Calu3 (cell line): ENCODE measurements at places on chromosomes 6 and 20.

- DNase-seq = no peak
These were observed 63.9 kb downstream of the FARS2 start for GRCh38 chr6:5325173-5325572.

DNA sequence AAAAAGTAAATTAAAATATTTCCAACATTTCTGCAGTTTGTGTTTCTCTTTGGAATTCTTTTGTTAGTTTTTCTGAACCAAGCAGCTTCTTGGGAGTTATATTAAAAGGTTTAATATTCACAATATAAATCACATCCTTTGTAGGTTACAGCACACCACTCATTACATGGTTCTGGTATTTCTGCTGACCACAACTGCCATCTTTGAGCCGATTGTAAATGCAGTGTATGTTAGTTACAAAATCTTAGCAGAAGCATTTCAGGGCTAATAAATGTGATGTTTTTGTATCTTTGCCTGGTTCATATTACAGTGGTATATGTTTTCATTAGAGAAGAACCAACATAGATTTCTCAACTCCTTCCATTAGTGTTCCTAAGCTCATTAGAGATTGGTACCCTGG lies 19.1 kb upstream of the TSHZ2 start:
- no peak for DNase-seq

DNA sequence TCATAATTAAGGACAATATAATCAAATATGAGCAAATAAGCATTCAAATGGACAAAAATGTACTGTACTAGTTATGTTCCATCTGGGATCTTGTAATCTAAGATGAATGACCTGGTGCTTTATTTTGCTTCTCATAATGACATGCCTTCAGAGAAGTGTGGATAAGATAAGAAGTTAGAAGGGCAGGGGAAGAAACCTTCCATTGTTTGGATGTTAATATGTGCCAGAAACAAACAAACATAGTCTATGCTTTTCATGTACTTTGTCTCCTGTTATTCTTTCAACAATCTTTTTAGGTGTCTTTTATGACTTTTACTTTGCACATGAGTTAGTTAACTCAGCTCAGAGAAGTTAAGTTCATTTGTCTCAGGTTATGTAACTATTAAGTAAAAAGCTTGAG lies 511.5 kb upstream of the SOX4 start:
- no peak for DNase-seq

- DNase-seq = no peak
These were observed 6.4 kb upstream of the ZNF217 start for GRCh38 chr20:53599910-53600632.

- no peak for DNase-seq
These were observed 6.2 kb upstream of the CD93 start for GRCh38 chr20:23092384-23092756.

DNA sequence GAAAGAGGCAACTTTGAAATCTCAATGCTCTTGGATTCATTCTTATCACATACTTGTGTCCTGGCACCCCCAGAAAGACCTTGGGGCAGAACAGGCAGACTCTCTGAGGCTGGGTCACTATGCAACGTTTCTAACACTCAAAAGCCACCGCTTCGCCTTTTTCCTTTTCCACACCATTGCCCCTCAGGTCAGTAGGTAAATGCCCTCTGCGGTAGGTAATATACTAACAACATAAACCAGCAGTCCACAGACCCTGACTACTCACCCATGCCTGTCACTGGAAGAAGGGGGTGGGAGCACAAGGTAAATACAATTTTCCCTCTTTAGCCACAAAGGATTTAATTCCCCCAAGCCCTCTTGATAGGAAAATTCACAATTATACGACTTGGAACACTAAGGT lies 6.5 kb upstream of the SPTLC3 start:
- DNase-seq = no peak

DNA sequence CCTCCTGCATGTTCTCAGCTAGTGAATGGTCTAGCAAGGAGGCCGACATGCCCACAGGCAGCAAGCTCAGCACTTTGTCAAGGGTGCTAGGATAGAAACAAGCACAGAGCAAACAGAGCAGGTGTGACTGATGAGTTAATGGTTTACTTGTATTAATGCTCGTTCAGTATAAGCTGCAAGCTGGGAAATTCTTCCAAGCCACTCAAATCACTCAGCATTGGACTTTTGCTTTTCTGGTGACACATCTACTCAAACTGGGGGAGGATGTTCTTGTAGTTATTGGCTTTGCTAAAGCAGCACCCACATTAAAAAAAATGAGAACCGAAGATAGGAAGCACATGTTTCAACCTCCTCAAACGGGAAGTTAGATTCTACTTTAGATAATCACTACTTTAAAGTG lies 43.1 kb upstream of the NEDD9 start:
- DNase-seq = peak; percentile 57

DNA sequence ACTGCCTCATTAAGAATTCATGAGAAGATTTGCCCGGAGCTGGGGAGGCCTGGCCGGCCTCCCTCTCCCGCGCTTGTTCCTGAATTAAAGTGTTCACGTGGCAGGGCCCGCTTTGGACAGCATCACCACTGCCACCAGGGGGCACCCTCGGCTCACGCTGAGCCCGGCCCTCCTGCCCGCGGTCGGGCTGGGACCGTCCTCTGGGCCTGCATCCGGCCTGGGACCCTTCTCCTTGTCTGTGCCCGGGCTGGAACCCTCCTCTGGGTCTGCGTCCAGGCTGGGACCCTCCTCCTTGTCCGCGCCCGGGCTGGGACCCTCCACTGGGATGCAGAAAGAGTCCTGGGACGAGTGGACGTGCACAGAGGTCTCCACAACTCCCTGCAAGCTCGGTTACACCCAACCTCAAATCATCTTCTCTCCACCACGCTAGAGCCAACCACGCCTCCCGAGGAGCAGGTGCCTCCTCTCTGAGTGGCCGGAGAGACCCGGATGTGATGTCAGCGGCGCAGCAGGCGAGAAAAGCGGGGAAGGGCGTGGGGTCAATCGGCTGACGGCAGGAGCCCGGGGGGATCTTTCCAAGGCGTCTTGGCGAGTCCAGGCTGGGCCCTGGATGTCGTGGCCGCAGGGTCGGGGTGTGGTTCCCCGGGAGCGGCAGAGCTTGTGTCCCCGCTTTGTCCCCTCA lies 50.9 kb upstream of the DACT2 start:
- DNase-seq = peak; percentile 90

GRCh38 chr20:48709058-48709691 lies 118.6 kb downstream of the PREX1 start:
- no peak for DNase-seq

DNA sequence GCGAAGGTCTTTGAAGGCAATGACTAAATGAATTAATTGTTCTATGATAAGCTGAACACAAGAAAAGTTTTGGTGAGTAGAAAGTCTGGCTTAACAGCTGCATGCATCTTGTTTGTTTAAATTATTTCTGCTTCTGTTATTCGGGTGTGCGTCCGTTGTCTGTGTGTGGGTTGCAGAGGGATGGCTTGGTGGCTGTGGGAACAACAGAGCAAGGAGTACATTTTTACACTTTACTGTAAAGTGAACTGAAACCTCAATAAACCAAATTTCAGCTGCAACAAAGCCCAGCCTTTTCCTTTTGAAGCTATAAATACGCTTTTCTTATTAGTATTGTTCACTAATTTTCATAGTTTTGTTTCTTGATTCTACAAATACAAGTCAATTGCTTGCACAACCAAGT lies 3.5 kb upstream of the LAMP5 start:
- DNase-seq = no peak

- DNase-seq = no peak
These were observed 28.1 kb upstream of the SOX4 start for GRCh38 chr6:21565431-21565830.

DNA sequence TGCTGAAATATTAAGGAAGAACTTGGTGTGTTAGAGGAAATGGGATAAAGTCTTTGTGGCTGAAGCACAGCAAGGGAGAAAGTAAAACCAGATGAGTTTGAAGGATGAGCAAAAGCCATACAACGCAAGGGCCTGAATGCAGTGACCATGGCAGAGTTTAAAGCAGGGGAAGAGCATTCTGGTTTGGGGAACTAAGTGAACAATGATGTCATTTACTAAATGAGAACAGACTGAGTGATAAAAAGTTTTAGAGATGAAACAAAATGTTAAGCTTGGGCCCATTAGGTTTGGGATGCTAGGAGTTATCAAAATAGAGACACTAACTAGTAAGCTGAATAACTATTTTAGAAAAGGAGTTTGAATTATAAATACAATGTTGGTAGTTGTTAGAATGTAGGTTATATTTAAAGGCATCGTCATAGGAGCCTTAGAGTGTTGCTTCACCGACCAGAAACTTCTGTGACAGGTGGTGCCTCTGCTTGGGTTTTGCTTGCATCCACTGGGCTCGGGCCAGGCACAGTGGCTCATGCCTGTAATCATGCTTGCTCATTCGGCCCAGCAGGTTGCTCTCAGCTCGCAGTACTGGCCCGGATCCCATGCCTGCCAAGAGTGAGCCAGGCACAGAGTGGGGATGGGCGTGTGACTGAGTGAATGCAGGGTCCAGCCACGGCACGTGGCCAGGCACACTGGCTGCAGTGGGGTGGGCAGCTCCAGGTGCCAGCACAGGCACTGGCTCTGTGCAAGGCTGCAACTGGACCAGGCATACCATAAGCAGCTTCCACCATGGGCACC lies 37.4 kb upstream of the OPRM1 start:
- DNase-seq = no peak

DNA sequence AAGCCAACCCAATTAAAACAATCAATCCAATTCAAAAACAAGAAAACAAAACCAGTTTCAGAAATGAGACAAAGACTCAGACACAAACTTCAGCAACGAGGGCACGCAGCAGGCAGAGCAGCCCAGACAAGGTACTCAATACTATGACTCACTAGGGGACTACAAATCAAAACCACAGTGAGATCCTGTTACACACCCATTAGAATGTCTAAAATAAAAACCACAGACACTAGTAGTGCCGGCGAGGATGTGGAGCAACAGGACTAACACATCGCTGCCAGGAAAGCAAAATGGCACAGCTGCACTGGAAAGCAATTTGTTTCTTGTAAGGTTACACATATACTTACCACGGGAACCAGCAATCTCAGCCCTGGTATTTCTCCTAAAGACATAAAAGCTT lies 28.4 kb upstream of the MAS1L start:
- peak; percentile 65 for DNase-seq

GRCh38 chr6:11163932-11164331 lies 52.4 kb upstream of the ERVFRD-1 start:
- no peak for DNase-seq

DNA sequence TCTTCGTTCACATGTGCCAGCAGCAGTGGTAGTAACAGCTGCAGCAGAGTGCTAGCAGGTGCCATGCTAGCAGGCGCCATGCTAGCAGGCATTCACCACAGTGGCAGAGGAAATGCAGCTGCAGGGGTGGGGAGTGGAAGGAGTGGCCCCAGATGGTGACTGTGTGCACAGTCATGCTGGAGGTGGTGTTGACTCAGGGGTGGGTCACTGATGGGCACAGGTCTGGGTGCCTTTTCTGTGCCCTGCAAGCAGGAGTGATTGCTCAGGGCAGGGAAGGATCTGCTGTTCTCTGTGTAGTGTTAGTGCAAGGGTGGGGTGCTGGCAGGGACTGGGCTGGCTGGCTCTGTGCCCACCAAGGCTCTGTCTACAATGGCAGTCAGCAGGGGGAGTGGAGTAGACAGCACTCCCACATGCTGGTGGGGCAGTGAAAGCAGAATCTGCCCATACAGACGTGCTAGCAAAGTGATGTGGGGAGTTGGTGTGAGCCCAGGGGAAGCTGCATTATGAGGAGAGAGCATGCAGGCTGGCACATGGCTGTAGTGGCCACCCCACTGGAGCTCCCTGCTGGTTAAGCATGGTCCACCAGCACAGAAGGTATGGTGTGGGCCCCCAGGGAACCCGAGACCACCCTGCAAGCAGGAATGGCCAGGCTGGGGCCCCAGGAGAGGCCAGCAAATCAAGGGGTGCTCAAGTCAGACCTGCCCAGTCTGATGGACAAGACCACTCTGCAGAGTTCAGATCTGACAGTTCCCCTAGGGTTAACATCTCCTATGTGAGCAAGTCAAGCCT lies 11.4 kb upstream of the TSPYL4 start:
- DNase-seq = no peak

DNA sequence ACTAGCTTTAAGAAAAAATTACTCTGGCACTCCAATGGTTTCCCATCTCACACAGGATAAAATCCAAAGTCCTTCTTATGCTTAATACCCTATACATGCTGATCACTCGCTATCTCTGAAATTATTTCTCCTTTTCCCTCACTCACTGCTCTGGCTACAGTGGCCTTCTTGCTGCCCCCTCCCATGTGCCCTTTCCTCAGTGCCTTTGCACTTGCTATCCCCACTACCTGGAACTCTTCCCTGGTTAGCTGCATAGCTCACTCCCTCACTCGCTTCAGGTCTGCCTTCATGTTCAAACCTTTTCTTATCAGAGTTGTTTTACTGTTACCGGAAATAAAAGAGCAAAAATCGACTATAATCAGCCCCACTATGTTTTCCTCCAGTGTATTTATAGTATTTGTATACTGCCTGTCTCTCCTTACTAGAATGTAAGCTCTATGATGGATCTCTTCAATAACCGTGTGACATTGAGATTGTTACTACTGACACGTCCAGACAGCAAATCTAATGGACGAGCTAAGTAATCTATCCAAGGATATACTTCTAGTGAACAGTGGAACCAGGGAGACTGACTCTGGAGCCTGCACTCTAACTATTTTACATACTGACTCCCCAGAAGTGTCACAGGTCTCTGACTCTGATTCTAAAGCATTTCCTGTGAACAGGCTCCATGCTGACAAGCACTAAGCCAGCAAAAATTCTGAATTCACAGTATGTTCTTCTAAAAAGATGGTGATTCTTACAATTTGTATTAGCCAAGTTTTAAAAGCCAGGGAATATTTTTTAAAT lies 25.1 kb downstream of the FKBP5 start:
- DNase-seq = no peak

- peak; percentile 53 for DNase-seq
These were observed at the start of gene BEND6 for GRCh38 chr6:56954403-56955170. Gene BEND6, plus strand, starts transcription at chr6:56955107. Its CDS starts 26,704 bp downstream, at chr6:56981811.

- DNase-seq = no peak
These were observed 10.0 kb upstream of the ANKRD60 start for GRCh38 chr20:58238490-58238889.

GRCh38 chr6:53300656-53301551 lies 47.8 kb downstream of the ELOVL5 start:
- DNase-seq = no peak

GRCh38 chr20:49561256-49561655 lies 6.7 kb downstream of the PTGIS start:
- no peak for DNase-seq

DNA sequence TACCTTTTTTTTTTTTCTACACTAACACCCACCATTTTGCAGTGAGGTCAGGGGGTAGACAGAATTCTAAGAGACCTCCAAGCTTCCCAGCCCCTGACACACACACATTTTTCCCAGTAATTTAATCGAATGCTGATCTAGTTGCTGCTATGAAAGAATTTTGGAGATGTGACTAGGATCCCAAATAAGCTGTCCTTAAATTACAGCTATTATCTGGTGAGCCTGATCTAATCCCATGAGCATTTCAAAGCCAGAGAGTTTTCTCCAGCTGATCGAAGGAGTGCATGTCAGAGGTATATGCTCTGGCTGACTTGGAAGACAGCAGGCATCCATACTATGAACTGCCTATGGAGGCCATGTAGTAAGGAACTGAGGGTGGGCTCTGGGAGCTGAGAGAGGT lies 503.8 kb upstream of the MARCKS start:
- no peak for DNase-seq
